ENCODE measurements at places on chromosomes 12 and 14. TPM values are rescaled to one million over a fixed set of nuclear protein-coding genes. Genes with fewer than 3 reads are reported as not detected.
A peak's percentile ranks its signal among the peaks of the same experiment; 100 is the strongest.

- H3K27ac ChIP-seq = no peak overlapping the region
- no peak overlapping the region for H3K4me3 ChIP-seq
- no peaks in the 10 kb centered on the region for H3K36me3 ChIP-seq
- no peak for DNase-seq
- no peaks in the 10 kb centered on the region for H3K4me1 ChIP-seq
These were observed 23.2 kb upstream of the BDKRB2 start for GRCh38 chr14:96181186-96182056.

The SIX6 gene
- not detected for total RNA-seq

The OVCH1 gene
- total RNA-seq = not detected

GRCh38 chr12:129067491-129067890 is 214.2 kb downstream of the GLT1D1 start:
- H3K4me3 ChIP-seq = no peak overlapping the region
- no peak overlapping the region for H3K27ac ChIP-seq
- no peaks in the 10 kb centered on the region for H3K27me3 ChIP-seq
- no peaks in the 10 kb centered on the region for H3K36me3 ChIP-seq
- no peaks in the 10 kb centered on the region for H3K4me1 ChIP-seq

- DNase-seq = no peak
- H3K4me1 ChIP-seq = no peaks in the 10 kb centered on the region
- no peak overlapping the region for H3K4me3 ChIP-seq
- no peaks in the 10 kb centered on the region for H3K36me3 ChIP-seq
- H3K27me3 ChIP-seq = no peaks in the 10 kb centered on the region
These were observed 27.8 kb downstream of the FAM222A start for GRCh38 chr12:109741286-109741969.

DNA sequence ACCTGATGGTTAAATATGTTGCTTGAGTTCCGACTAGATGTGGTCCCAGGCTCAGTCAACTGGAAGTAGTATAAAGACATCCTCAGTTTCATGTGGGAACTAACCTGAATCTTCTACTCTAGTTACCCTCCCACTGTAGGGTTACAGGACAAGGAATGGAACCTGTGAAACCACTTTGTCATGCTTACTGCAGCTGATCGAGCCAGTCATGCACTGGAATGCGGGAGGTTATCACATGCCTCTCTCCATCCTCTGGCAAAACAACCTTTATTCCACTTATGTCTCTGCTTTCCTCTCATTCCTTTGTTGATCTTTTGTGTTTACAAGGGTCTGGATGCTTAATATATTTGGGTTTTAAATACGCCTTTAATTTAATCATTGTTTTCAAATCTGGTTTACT is 111.9 kb upstream of the DDHD1 start:
- no peak overlapping the region for H3K4me3 ChIP-seq
- H3K27ac ChIP-seq = no peak overlapping the region
- H3K27me3 ChIP-seq = no peaks in the 10 kb centered on the region
- DNase-seq = no peak
- no peaks in the 10 kb centered on the region for H3K4me1 ChIP-seq
- no peaks in the 10 kb centered on the region for H3K36me3 ChIP-seq

DNA sequence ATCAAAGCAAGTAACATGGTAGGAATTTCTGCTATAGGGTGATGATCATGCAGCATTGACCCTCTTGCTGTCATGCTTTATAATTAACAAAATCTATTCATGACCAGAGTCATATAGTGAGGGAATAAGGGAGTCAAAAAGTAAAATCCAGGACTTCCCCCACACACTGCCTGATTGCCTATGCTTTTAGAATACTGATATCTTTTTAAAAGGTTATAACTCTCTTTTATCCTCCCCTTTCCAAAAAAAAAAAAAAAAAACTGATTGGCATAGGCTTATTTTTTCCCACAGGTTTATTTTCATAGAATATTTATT is 51.4 kb downstream of the ZFP36L1 start:
- no peaks in the 10 kb centered on the region for H3K27me3 ChIP-seq
- H3K4me1 ChIP-seq = peaks cover 11% of the 10 kb centered on the region
- no peaks in the 10 kb centered on the region for H3K36me3 ChIP-seq
- H3K4me3 ChIP-seq = no peak overlapping the region
- H3K27ac ChIP-seq = no peak overlapping the region

- no peaks in the 10 kb centered on the region for H3K27me3 ChIP-seq
- H3K36me3 ChIP-seq = no peaks in the 10 kb centered on the region
- no peak overlapping the region for H3K4me3 ChIP-seq
- no peak for DNase-seq
- no peaks in the 10 kb centered on the region for H3K4me1 ChIP-seq
These were observed 143.8 kb downstream of the ADGRD1 start for GRCh38 chr12:131097202-131098177.

DNA sequence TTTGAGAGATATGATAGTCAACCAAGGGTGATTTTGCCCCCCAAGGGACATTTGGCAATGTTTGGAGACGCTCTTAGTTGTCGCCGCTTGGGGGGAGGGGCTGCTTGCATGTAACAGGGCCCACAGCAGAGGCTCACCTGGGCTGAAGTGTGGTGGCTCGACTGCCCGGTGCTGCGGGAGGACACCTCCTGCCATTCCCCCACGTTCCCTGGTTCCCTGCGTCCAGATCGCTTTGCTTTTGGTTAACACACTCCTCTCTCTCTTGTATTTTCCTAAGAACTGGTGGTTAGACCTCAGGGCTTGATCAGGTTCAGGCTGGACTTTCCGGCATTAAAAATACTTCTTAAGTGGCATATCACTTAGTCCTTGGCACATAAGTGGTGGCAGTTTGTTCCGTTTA is 18.9 kb downstream of the PPP2R5C start:
- no peak for DNase-seq
- H3K36me3 ChIP-seq = peaks cover 3% of the 10 kb centered on the region
- no peak overlapping the region for H3K27ac ChIP-seq
- H3K27me3 ChIP-seq = no peaks in the 10 kb centered on the region
- H3K4me1 ChIP-seq = peaks cover 30% of the 10 kb centered on the region

GRCh38 chr14:49036266-49036665 is 549.9 kb downstream of the RPS29 start:
- no peak overlapping the region for H3K4me3 ChIP-seq
- H3K4me1 ChIP-seq = no peaks in the 10 kb centered on the region
- H3K36me3 ChIP-seq = no peaks in the 10 kb centered on the region

DNA sequence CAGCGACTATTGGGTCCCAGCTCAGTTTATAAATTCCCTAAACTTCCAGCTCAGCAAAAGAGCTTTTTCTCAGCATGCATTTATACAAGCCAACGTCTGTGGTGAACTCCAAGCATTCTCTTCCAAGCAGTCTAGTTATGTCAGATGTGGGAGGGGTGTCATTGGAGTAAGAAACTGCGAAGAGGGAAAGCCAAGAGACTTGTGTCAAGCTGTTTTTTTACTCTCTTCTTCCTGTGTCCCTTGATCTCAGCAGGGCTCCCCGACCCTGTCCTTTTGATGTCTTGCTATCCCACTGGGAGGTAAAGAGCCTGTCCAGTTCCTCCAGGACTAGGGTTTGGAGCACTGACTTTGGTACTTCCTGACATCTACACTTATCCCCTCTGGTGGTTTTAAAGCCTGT is 69.0 kb downstream of the PPM1H start:
- DNase-seq = no peak
- H3K27ac ChIP-seq = no peak overlapping the region
- H3K4me3 ChIP-seq = no peak overlapping the region
- no peaks in the 10 kb centered on the region for H3K36me3 ChIP-seq

- H3K27me3 ChIP-seq = no peaks in the 10 kb centered on the region
- H3K36me3 ChIP-seq = no peaks in the 10 kb centered on the region
- H3K4me1 ChIP-seq = no peaks in the 10 kb centered on the region
- H3K27ac ChIP-seq = no peak overlapping the region
- no peak for DNase-seq
These were observed 190.6 kb downstream of the TTC8 start for GRCh38 chr14:89015016-89015415.

DNA sequence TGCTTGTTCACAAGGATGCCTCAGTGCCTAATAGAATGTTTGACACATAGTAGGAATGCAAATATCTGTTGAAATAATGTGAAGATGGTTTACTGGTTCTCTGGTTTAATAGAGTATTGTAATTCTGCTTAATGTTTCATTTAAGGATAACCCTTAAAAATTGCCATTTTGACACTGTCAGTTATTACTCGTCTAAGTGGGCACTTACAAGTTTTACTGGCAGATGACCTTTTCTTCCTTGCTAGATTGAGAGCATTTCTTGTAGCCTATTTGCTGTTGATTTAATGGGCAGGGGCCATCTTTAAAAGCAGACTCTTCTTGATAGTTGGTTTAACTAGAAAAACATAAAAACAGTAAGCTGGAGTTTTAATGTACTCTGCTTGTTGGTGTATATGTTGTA is 1.9 kb downstream of the TMEM263 start:
- H3K4me3 ChIP-seq = peak overlapping the region; percentile 98
- H3K36me3 ChIP-seq = no peaks in the 10 kb centered on the region
- H3K4me1 ChIP-seq = peaks cover 28% of the 10 kb centered on the region
- H3K27ac ChIP-seq = peak overlapping the region; percentile 24
- DNase-seq = peak; percentile 43
- no peaks in the 10 kb centered on the region for H3K27me3 ChIP-seq

- H3K27ac ChIP-seq = no peak overlapping the region
- H3K4me1 ChIP-seq = peaks cover 10% of the 10 kb centered on the region
- H3K36me3 ChIP-seq = no peaks in the 10 kb centered on the region
- no peaks in the 10 kb centered on the region for H3K27me3 ChIP-seq
- no peak for DNase-seq
- no peak overlapping the region for H3K4me3 ChIP-seq
These were observed 733 bp downstream of the TTC7B start for GRCh38 chr14:90815572-90815821.

GRCh38 chr14:87615822-87616679 is 376.9 kb downstream of the GALC start:
- no peaks in the 10 kb centered on the region for H3K27me3 ChIP-seq
- peak overlapping the region; percentile 48 for H3K27ac ChIP-seq
- peak; percentile 97 for DNase-seq
- no peaks in the 10 kb centered on the region for H3K36me3 ChIP-seq
- H3K4me3 ChIP-seq = peak overlapping the region; percentile 38

DNA sequence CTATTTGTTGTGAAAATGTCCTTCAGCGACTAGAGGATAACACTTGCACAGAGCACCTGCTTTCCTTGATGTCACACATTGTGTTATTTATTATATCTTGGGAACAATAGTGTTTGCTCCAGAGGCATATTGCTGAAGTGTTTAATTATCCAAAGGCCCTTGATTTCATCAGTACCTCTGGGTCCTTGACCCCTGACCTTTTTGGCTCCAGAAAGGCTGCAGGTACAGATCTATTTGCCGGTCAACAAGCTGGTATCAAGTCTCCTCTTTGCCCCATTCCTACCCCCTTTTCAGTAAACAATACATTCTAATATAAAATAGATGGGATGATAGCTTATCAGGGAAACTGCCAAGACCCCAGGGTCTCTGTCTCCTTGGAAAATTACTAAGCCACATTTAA is 206.8 kb downstream of the DACT1 start:
- no peaks in the 10 kb centered on the region for H3K36me3 ChIP-seq
- DNase-seq = no peak
- H3K4me1 ChIP-seq = no peaks in the 10 kb centered on the region
- H3K27me3 ChIP-seq = no peaks in the 10 kb centered on the region
- H3K27ac ChIP-seq = no peak overlapping the region
- H3K4me3 ChIP-seq = no peak overlapping the region

- H3K27ac ChIP-seq = no peak overlapping the region
- DNase-seq = no peak
- no peak overlapping the region for H3K4me3 ChIP-seq
- H3K36me3 ChIP-seq = no peaks in the 10 kb centered on the region
These were observed 92.9 kb upstream of the DIO2 start for GRCh38 chr14:80304125-80304766.

- peak; percentile 84 for DNase-seq
- no peak overlapping the region for H3K4me3 ChIP-seq
- H3K4me1 ChIP-seq = no peaks in the 10 kb centered on the region
- H3K27ac ChIP-seq = no peak overlapping the region
- no peaks in the 10 kb centered on the region for H3K27me3 ChIP-seq
These were observed 4.9 kb downstream of the PTGDR start for GRCh38 chr14:52272375-52272774.

The MMP14 gene
- total RNA-seq = 0.72 TPM

DNA sequence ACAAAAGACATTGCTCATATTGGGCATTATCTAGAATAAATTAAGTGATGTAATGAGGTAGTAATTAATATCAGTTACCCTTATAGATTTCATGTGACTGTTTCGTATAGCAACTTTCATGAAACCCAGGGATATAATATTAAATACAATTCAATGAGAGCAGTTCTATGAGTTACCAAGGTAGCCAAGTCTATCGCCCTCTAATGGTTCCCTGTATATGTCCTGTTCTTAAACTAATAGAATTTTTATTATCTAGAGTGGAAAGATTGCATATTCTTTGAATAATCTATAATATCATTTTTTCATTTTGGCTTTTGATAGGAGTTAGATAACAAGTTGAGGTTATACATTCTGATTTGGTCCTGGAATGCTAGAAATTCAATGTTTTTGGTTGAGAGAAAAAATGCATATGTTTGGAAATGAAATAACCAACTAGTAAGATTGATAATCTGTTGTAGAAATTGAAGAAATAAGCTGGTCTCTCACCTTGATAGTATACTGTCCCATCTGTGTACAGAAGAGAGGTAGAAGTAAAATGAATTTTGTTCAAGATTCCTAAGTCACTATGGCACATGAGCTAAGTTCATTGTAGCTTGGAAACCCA is 59.7 kb downstream of the SCFD1 start:
- DNase-seq = peak; percentile 65
- H3K27me3 ChIP-seq = no peaks in the 10 kb centered on the region
- no peaks in the 10 kb centered on the region for H3K4me1 ChIP-seq
- H3K27ac ChIP-seq = no peak overlapping the region
- H3K4me3 ChIP-seq = no peak overlapping the region
- H3K36me3 ChIP-seq = peaks cover 45% of the 10 kb centered on the region

The LRP1-AS gene
- total RNA-seq = not detected

DNA sequence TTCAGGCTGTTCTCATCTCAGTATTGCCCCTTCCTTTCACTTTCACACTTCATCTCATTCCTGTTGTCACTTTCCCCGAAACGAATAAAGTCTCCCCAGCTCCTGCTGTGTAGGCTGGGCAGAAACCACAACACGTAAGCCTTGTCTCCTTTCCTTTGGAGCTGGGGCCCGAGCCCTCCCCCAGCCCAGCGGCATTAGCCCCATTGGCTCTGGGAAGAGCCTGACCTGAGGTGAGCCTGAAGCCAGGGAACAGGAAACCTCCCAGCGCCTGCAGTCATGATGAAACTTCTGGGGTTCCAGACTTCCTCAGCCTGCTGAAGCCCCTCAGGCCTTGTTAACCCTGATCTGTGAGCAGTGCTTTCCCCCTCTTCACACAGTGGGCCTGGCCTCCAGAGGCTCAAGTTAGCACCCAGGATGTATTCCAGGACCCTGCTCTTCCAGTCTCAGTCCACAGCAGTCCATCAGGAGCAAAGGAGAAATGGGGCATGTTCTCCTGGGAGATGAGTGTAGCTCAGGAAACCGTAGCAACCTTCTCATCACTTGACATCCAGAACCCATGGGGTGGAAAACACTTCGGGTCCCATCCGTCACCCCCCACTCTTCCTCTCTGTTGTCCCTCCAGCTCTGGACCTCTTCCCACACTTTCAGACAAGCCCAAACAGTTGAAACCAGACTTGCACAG is 21.8 kb downstream of the VASH1 start:
- peaks cover 4% of the 10 kb centered on the region for H3K36me3 ChIP-seq
- H3K4me1 ChIP-seq = no peaks in the 10 kb centered on the region

The NEDD8 gene
- 323 TPM for total RNA-seq

The SERPINA5 gene
- total RNA-seq = not detected

Measured in Karpas-422 (cell line).